ENCODE measurements at places on chromosomes 13 and 19. TPM values are rescaled to one million over a fixed set of nuclear protein-coding genes. Genes with fewer than 3 reads are reported as not detected.

DNA sequence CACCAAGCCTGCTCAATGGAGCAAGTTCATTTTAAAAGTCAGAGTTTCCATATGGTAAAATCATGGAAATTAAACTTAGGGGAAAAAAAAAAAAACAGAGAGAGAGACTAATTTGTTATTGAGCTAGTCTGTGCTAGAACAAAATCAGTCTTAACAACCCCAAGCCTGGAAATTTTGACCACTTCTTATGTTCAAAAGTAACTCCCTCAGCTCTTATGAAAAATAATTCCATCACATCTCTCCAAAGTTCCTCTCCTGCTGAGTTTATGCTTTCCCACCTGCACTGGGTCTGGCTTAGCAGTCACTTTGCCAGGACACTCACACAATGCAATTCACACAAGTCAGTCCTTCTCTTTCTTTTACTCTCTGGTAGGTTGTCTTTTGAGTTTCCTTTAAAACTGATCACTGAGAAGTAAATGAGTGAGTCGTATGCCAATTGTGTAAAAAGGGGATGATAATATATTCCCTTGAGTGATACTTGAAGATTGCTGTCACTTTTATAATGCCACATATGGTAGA, 92.6 kb downstream of the ENOX1 start:
- DNase-seq = no peak

DNA sequence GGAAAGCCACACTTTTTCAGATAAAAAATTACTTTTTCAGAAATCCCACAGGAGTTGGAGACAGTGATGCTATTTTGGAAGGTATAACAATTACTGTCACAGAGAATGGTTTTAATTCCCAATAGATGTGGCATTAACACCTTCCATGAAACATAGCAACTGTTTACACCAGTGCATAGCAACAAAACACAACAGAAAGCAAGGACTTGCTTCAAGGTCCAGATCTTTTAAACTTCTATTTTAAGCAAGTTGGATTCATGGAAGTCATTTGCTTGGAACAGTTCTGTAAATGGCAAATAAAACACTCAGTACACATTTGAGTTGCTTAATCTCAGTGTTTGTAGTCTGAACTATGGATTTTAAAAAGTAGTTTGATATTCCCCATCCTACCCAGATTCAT, 385.9 kb upstream of the SPRY2 start:
- no peak for DNase-seq

DNA sequence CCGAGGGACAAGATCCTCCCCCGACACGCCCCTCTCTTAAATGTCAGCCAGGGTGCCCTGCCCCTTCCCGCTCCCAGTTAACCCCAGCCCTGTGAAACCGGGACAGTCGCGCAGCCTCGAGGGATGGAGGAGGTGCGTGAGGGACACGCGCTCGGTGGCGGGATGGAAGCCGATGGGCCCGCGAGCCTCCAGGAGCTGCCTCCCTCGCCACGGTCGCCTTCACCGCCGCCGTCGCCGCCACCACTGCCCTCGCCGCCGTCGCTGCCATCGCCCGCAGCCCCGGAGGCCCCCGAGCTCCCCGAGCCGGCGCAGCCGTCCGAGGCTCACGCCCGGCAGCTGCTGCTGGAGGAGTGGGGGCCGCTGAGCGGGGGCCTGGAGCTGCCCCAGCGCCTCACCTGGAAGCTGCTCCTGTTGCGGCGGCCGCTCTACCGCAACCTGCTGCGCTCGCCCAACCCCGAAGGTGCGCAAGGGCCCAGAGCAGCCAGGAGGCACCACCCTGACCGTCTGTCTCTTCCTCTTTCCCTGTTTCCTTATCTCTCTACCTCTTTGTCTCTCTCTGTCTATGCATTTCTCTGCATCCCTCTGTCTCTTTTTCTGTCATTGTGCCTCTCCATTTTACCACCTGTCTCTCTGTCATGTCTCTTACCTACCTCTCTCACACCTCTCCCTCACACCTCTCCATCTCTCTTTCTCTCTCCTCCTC, at the start of gene NCCRP1:
Gene NCCRP1 (plus strand): TSS at position 105 of the 703 bp plus-strand sequence. CDS start 19 bp downstream, at position 124.
- no peak for DNase-seq

GRCh38 chr19:46068345-46069258, 27.8 kb upstream of the IGFL4 start:
- DNase-seq = no peak

The RNF17 gene
- 0.22 TPM for polyA plus RNA-seq

The SRRM5 gene
- 1.1 TPM for polyA plus RNA-seq

Measured in left kidney (tissue), 8 donors.